Activated CD8-positive, alpha-beta memory T cell treated with anti-CD3 and anti-CD28 coated beads, Interleukin-2, amount 50 U/mL, for 4 hours (primary cell): ENCODE measurements at places on chromosomes 16 and 17.
A peak's percentile ranks its signal among the peaks of the same experiment; 100 is the strongest.

DNA sequence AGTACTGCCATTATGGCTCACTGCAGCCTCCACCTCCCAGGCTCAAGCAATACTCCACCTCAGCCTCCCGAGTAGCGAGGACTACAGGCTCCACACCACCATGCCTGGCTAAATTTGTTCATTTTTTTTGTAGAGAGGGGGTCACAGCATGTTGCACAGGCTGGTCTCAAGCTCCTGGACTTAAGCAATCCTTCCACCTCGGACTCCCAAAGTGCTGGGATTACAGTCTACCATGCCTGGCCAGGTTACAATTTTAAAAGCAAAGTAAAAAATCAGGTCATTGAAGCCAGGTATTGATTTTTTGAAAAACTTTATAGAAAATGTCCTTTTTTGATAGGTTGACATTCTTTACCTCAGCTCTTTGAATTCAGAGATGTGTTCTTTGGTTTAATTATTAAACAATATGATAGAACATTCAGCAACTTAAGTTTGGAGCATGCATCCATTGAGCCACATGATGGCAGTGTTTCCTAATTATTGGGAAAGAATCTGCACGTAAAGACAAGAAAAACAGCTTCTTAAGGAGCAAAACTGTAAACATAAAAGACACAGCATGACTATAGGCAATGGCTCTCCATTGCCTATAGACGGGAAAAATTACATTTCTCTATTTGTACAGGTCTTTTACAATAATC is 1.7 kb upstream of the SLC16A11 start:
- peak; percentile 44 for DNase-seq

DNA sequence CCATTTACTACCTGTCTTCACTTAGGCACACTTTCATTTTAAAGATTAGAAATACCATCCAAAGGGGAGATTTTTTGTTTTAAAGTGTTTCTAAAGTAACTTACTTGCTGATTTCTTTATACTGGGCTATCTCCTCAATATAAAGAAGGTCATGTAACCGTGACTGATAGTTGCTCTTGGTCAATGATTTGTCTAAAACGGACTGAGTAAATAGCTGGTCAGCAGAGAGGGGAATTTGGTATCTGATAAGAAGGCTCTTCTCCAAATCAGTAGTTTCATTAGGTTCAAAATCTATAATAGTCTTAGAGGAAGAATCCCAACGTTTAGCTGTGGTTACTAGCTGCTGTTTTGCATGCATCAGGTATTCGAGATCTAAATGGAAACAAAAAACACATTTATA is 66.4 kb downstream of the HELZ start:
- no peak for DNase-seq

DNA sequence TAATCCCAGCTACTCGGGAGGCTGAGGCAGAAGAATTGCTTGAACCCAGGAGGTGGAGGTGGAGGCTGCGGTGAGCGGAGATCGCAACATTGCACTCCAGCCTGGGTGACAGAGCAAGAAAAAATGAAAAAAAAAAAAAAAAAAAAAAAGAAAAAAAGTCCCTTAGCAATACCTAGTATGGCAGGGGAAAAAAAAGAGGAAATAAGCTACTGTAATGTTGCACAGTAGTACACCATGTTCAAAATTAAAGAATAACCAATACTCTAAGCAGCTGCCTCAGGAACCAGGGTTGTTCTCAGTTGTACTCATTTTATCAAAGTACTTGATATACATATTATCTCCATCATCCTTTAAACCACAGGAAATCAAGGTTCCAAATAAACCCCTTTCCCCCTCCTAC is 17.3 kb upstream of the TXNDC11 start:
- no peak for DNase-seq

- no peak for DNase-seq
Observed at GRCh38 chr16:69424935-69425784, 741 bp downstream of the CYB5B start.

DNA sequence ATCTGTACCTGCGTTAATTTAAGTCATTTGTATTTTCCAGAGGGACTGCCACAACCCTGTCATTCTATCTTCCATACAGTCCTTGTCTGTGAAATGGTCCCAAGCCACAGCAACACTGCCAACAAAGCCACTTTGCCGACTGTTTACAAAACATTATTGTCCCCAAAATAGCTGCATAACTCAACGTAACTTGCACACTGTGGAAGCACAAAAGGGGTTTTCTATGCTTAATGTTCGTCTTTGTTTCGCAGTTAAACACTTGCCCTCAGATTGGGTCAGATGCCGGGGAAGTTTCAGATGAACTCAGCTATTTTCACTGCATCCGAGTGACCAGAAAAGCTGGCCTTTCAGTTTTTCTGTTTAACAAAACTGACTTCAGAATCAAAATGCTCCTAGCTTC is 4.6 kb downstream of the SEC14L5 start:
- DNase-seq, result no peak

GRCh38 chr17:16293931-16294330 is 59.3 kb downstream of the CENPV start:
- DNase-seq, result no peak

DNA sequence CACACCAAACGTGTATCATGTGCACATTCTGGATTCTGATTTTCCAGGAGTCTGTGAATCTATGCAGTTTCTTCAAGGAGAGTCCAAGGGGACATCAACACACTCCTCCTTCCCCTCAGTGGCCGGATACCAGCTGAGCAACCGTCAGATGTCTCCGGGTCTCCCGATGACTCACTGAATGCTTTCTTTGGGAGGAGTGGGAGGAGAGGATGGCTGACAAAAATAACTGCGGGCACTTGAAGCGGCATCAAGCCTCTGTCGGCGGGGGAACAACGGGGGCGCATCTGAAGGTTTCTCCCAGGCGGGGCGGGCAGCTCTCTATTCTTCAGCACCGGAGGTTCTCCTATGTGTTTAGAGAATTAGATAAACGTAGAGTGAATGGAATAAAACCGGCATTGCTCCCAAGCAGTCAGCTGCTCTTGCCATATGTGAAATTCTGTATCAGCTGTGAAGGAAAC is 24.6 kb upstream of the LRRC75A start:
- no peak for DNase-seq

GRCh38 chr17:76039121-76039520 is 12.0 kb upstream of the EVPL start:
- no peak for DNase-seq

- DNase-seq, result no peak
Observed at GRCh38 chr16:51034481-51035109, 116.5 kb downstream of the SALL1 start.

- no peak for DNase-seq
Observed at GRCh38 chr17:62854098-62854680, 46.1 kb upstream of the MARCHF10 start.
